ENCODE measurements at places on chromosomes 1 and 21.
A peak's percentile ranks its signal among the peaks of the same experiment; 100 is the strongest.

DNA sequence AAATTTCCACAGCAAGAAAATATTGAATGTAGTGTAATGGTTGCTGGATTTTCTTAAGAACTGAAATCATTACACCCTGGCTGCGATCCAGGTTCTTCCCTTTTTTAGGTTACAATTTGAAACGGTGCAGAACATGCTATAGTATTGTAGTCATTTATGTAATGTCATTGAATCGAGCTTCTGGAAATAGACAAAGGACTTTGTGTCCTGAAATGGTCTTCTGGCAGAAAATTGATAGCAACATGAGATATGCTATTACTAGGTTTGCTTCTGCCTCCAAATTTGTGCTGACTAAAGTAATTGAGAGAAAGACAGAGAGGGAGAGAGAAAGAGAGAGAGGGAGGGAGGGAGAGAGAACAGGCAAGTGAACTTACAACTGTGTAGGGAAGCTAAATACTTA is 146.2 kb upstream of the NFIA start:
- no peak for DNase-seq

- no peak for DNase-seq
These were observed 2.6 kb downstream of the S100A16 start for GRCh38 chr1:153610334-153610733.

- no peak for DNase-seq
These were observed 132.9 kb downstream of the HLX start for GRCh38 chr1:221012120-221012519.

GRCh38 chr1:91314643-91315042 is 90.0 kb downstream of the HFM1 start:
- DNase-seq: no peak

GRCh38 chr1:230570724-230571360 is 71.4 kb upstream of the COG2 start:
- DNase-seq: no peak

GRCh38 chr1:156115514-156116374 is 1.2 kb downstream of the LMNA start:
- peak; percentile 75 for DNase-seq

- peak; percentile 24 for DNase-seq
These were observed 53.9 kb downstream of the CASQ2 start for GRCh38 chr1:115714572-115715141.

GRCh38 chr1:150473659-150474058 is 13.6 kb upstream of the TARS2 start:
- no peak for DNase-seq

DNA sequence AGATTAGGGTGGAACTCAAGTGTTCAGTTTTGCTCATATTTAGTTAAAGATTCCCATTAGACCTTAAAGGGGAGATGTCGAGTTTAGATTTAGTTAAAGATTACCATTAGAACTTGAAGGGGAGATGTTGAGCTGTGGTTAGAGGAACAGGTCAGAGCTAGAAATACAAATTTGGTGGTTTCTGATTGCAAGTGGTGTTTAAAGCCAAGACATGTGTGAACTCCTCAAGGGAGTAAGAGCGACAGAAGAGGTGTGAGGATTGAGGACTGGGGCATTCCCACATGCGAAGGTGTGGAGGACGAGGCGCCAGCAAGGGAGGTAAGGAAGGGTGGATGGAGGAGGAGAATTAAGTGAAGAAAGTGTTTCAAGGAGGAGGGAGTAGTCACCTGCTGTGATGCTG is 168.6 kb downstream of the IER5 start:
- DNase-seq: no peak

DNA sequence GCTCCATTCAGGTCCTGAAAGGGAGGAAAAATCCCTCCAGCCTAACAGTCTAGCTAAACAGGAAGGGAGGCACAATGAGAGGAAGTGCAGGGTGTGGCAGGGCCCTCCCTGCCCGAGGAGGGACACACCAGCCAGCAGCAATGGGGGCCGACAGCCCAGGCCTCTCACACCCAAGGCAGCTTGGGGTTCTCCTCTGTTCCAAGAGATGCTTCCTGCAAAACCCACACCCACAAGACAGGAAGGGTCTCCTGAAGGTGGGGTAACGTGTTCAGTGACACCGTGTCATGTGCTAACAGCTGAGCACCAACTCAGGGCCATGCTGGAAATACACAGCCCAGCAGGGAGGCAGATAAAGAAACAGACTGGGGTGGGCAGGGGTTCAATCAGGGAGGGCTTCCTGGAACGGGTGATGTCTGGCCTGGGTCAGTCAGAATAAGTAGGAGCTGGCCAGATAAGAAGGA is 10.2 kb downstream of the ECE1 start:
- no peak for DNase-seq

All from kidney glomerular epithelial cell (primary cell).